ENCODE measurements at places on chromosomes 13 and 19. TPM values are rescaled to one million over a fixed set of nuclear protein-coding genes. Genes with fewer than 3 reads are reported as not detected.

- no peak for DNase-seq
Observed at GRCh38 chr13:60312851-60313505, 84.0 kb upstream of the TDRD3 start.

The KLK12 gene
- total RNA-seq, result 0.78 TPM

- peak; percentile 70 for DNase-seq
Observed at GRCh38 chr19:19366434-19367396, 38.8 kb upstream of the GATAD2A start.

DNA sequence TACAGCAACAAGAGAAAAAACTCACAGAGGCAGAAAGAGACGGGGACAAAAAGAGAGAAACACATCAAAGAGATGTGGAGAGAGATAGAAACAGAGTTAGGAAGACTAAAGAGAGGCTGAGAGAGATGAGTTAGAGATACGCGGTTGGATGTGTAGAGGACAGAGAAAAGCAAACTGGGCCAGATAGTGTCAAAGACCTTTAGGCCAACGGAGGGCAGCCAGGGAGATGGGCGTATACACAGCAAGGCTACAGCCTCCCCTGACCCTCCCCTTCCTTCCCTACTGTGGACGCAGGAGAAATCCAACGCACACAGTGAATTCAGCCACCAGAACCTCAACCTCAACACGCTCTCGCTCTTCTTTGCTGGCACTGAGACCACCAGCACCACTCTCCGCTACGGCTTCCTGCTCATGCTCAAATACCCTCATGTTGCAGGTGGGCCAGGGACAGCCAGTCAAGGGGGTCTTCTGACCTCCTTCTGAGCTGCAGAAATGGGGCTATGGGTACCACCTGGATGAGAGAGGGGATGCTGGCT lies 18.7 kb downstream of the CYP2B6 start:
- DNase-seq, result no peak

DNA sequence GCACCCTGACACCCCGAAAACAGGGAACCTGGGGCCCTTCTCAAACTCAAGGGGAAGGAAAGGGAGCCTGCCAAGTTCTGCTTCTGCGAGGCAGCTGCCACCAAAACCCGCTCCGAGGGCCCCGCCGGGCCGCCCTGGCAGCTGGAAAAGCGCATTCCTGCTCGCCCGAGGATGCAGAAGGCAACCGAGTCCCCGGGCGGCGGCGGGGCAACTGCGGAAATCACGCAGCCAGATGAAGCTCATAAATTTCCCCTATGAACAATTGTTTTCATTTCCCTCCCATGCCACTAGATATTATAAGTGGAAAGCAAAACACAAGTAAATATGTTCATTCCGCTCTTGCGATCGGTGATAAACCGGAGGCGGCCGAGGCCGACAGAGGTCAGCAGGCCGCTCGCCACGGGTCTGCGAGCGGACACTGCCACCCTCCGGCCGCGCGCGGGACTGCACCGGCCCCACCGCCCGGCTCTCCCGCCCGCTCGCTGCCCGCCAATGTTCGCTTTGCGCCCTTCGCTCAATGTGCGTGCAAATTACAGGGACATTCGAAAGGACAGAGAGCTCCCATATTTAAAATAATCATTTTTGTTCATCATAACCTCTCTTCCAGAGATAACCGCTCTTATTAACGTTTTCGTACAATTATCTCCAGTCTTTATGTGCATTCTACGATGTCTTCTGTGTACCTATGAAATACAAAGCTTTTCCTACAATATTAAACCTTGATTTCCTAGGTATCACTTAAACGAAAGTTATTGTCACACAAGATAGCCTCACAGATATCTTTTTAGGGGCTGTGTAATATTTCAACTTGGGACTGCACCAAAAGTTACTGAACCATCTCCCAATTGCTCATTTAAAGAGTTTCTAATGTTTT lies 120.8 kb upstream of the ZNF507 start:
- peak; percentile 40 for DNase-seq

GRCh38 chr13:72763411-72763810 lies 18.3 kb downstream of the DIS3 start:
- no peak for DNase-seq

The VSIG10L gene
- 11.3 TPM for total RNA-seq

GRCh38 chr13:64993514-64994164 lies 2236.5 kb downstream of the PCDH9 start:
- no peak for DNase-seq

DNA sequence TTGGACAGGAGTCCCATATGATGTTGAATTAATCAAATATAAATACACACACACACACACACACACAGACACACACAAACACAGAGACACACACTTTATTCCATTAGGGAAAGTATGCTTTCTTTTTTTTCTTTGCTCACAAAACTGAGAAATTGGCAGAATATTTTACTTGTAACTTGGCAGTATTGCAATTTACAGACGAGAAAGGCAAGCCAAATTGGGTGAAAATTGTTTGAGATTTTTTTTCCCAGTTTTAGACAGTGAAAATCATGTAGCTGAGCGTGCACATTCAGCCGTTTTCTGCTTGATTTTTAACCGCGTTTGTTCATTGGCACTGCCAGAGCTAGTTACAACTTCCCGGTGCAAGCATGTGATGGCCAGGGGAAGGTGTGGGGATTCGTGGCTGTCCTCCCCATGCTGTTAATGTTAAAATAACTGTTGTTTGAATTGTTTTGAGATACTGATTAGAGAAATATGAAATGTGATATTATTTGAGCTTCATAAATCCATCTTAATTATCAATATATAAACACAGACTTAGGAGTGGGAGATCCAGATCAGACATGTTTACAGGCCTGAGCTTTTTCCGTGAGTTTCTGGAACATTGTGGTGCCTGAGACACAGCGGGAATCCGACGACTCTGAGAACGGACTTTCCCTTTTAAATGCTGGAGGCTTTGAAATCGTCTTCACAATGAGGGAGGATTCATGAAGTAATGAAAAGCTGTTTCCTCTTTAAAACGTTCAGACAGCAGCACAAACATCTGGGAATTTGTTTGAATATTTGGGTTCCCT lies 125.5 kb downstream of the KCNRG start:
- no peak for DNase-seq

- peak; percentile 70 for DNase-seq
Observed at GRCh38 chr19:925526-926322, at the start of gene ARID3A. ARID3A (plus strand) TSS chr19:926035; CDS start chr19:929529, 3,494 bp downstream.

DNA sequence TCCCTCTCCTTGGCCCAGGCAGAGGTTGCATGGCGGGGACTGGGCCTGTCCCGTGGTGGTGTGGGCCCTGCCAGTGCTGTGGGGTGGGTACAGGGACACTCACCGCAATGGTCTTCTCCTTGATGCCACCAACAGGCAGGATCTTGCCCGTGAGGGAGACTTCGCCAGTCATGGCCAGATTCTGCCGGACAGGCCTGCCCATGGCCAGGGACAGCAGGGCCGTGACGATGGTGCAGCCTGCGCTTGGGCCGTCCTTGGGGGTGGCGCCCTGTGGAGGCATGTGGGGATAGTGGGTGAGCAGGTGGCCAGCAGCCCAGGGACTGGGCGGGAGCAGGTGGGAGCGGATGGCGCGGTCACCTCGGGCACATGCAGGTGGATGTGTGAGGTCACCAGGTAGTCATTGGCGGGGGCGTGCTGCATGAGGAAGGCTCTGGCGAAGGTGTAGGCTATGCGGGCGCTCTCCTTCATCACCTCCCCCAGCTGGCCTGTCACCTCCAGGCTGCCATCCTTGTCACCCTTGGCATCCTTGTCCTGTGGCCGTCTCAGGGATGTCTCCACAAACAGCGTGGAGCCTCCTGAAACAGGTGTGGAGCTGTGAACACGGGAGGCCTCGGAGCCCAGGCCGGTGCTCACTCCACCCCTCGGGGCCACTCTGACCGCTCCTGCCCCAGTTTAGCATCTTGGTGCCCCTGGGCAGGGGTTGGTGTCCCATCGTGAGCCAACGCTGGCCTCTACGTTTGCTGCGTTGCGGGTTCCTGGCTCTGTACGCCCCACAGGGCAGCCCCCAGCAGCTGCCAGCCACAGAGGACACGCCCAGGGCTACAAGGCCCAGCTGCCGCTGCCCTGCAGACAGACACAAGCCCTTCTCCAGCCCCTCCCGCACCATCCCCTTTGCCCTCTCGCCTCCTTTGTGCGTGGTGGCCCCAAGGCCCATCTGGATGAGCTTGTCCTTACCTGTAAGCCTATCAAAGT lies 3.4 kb downstream of the RPL36 start:
- DNase-seq, result no peak

The PTBP1 gene
- 270 TPM for total RNA-seq

The REEP6 gene
- 80.5 TPM for total RNA-seq

The IGLON5 gene
- 0.37 TPM for total RNA-seq

The ELSPBP1 gene
- not detected for total RNA-seq

DNA sequence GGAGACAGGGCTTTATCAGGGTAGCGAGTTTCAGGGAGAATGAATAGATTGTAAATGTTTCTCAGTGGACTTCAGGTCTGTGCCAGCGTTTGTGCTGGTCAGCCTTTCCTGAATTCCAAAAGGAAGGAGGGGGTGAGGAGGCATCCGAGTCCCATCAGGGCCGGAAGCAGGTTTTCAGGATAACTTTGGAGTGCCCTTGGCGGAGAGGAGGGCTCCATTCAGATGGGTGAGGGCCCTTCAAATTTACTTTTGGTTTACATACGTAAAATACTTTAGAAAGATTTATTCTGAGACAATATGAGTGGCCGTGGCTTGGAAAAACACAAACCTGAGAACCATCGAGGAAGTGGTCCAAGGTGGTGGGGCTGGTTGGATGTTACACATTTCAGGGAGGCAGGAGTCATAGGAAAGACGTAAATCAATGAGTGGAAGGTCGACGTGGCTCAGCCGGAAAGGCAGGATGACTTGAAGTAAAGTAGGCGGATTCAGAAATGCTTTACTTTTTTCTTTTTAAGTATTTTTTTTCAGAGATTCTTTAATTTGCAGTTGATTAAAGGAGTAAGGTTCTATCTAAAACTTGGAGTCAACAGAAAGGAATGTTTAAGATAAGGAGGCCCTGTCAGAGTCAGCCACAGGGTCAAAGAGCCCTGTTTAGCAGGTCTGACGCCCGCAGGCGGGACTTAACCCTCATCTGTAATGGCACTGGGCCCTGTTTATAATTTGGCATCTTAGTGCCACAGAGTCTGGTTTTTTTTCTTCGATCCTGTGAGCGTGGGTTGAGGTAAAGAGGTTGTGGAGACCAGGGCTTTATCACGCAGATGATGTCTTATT lies 32.8 kb downstream of the ATP11A start:
- DNase-seq, result peak; percentile 88

DNA sequence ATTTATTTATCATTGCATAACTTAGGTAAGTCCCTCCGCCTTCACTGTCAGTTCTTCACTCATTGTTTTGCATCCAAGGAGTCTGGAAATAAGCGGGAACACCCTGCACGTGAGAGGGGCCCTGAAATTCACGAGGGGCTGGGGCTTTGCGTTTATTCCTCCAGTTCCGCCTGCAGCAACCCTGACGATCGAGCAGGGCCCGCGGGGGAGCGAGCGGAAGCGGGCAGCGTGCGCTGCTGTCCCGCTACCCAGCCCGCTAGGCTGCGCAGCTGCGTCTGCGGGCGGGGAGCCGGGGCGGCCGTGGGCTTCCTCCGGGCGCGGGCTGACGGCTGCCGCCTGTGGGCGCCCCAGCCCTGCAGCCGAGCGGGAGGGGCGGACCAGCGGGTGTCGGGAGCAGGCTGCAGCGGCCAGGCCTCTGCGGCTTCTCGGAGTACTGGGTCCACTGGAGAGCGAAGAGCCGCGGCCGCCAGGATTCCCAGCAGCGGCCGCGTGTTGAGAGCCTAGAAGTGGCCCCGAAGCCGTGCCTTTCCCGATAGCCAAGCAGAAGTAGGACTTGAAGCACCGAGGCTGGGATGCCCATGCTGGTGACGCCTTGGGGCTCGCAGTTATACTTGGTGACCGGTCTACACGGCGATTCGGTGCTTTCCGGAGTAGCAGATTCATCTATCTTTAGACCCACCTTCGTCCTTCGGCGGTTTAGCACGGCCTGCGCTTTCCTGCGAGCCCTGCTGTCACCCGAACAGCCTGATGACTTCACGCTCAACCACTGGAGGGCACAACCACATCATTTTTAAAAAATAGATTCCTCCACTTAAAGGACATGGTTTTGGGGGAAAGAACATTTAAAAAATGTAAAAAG lies 32.9 kb upstream of the SACS start:
- DNase-seq, result peak; percentile 66

GRCh38 chr13:93851236-93851635 lies 624.6 kb downstream of the GPC6 start:
- no peak for DNase-seq

The KIR3DL2 gene
- not detected for total RNA-seq

GRCh38 chr13:70362820-70363570 lies 254.7 kb upstream of the KLHL1 start:
- DNase-seq, result no peak

The S1PR2 gene
- total RNA-seq, result 9.5 TPM

The RASL11A gene
- total RNA-seq, result 5.8 TPM

- no peak for DNase-seq
Observed at GRCh38 chr13:80157261-80157932, 183.5 kb downstream of the SPRY2 start.

The OR7A5 gene
- total RNA-seq, result not detected

DNA sequence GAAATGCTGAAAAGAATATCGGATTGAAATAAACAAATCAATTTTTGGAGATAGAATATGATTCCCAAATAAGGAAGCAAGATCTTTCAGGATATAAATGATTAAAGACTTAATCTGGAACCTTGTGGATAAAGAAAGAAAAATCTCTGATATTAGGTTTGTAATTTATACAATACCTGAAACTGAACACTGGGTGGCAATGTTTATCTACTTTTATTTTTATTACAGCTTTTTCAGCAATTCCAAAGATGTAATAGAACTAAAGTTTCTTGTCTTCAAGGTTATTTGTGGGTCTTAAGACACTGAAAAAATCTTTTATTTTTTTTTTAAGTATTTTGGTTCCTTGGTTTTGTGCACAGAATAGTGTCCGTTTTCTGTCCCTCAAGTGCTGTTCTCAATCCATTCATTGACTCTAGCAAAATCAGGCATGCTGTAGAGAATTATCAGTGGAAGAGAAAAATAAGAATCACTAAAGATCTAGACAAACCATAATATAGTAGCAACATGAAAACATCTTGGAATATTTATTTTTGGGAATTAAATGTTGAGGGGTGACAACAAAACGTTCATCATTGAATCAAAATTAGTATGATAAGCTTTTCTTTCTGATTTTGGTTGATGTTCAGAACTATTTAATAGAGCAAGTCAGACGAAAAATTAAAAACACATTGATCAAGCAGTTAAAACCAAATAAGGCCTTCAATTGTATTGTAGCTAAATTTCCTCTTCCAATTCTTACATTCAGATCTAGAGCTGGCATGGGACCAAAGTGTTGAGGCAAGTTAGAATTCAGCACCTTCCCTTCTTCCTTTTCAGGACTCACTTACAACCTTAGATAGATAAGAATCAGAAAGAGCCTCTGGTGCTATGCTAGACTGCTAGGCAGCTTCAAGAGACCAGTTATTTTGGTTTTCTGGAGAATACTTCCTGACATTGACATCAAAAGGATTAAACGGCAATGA lies 704.4 kb upstream of the PCDH20 start:
- DNase-seq, result no peak

GRCh38 chr13:106373989-106374572 lies 161.4 kb downstream of the EFNB2 start:
- DNase-seq, result no peak
